ENCODE measurements at places on chromosomes 2 and 18.

- DNase-seq: no peak
Measured at GRCh38 chr2:99971326-99971900, 171.0 kb downstream of the AFF3 start.

GRCh38 chr2:186691900-186692299 is 2.0 kb upstream of the FAM171B start:
- DNase-seq: no peak

GRCh38 chr2:218371983-218372350 is 10.1 kb upstream of the SLC11A1 start:
- no peak for DNase-seq

GRCh38 chr2:152627351-152627957 is 89.8 kb downstream of the PRPF40A start:
- DNase-seq: no peak

Data from anterior cingulate cortex (tissue), 58 donors.